NCI-H460 (cell line): ENCODE measurements at places on chromosomes 12 and 14.
A peak's percentile ranks its signal among the peaks of the same experiment; 100 is the strongest.

DNA sequence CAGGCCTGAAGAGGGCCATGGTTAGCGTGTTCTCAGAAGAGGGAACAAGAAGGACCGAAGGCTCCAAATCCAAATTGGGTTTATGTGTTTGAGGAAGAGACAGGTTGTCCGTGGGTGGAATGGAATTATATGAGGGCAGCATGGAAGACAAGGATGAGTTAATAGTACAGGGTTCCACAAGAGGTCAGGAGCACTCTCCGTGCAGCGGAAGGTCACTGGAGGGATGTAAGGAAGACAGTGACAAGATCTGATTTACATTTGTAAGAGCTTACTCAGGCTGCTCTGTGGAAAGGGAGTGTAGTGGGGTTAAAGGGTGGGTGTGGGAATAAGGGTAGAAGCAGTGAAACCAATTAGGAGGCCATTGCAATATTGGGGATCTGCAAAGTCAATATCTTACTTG, 97.0 kb downstream of the TPH2 start:
- no peak for DNase-seq

DNA sequence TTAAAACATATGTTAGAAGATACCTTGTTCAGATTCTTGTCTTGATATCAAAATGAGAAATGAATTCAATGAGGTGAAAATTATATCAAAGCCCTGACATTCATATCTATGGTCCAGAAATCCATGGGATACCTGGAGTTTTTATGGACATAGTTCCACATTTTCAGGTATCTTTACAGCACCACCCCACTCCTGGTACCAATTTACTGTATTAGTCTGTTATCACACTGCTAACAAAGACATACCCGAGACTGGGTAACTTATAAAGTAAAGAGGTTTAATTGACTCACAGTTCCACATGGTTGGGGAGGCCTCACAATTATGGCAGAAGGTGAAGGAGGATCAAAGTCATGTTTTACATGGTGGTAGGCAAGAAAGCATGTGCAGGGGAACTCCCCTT, 361.5 kb downstream of the PRKD1 start:
- DNase-seq, result no peak

- peak; percentile 93 for DNase-seq
Observed at GRCh38 chr12:25792031-25792430, 166.5 kb upstream of the RASSF8 start.

DNA sequence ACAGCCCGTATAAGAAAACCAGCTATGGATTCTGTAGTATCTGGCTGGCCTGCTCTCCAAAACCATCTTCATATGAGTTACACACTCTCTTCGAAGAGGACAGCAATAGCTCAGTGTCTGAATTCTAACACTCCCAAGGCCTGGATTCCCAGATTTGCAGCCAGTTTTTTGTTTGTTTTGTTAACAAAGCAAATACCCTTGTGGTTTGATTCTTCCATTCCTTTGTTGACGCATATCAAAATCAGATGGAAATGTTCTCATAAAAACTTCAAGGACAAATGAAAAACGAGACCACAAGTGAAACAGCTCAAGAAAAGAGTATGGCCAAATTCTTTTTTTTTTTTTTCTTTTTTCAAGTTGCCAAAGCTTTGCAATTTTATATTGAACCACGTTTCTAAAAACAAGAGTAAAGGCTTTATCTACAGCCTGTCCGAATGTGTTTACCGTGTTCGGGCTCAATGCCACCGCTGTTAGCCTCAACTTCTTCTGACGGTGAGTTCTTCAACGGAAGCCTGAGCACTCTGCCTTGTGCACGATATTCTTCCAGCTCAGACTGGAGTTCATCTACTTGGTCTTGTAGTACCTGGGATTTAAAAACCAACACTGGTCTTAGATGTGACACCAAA, 67.5 kb downstream of the NIN start:
- DNase-seq, result peak; percentile 47

DNA sequence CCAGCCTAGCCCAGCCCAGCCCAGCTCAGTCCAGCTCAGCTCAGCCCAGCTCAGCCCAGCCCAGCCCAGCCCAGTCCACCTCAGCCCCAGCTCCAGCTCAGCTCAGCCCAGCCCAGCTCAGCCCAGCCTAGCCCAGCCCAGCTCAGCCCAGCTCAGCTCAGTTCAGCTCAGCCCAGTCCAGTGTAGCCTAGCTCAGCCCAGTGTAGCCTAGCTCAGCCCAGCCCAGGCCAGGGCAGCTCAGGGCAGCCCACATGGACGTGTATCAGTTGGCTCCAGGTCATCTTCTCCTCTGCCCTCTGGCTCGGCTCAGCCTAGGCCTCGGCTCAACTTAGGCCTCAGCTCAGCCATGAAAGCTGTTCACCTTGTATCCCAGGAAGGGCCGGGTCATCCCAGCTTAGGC, 64.7 kb downstream of the TMEM121 start:
- DNase-seq, result no peak

DNA sequence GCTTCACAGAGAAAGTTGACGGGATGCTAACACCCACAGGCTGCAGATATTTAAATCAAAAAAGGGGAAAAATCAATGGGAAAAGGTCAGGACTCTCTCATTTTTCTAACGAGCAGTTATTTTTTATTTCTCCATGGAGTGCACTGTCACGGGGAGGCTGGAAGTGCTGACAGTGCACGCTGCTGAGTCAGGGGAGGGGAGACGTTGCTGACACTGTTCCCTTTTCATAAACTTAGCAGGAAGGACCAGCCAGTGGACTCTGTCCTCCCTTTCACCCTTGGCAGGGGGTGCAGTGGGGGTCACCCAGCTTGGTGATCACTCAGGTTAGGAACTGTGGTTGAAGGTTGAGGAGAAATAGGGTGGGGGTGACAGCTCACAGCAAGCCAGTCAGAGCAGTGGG, 65.6 kb upstream of the FUT8 start:
- no peak for DNase-seq

DNA sequence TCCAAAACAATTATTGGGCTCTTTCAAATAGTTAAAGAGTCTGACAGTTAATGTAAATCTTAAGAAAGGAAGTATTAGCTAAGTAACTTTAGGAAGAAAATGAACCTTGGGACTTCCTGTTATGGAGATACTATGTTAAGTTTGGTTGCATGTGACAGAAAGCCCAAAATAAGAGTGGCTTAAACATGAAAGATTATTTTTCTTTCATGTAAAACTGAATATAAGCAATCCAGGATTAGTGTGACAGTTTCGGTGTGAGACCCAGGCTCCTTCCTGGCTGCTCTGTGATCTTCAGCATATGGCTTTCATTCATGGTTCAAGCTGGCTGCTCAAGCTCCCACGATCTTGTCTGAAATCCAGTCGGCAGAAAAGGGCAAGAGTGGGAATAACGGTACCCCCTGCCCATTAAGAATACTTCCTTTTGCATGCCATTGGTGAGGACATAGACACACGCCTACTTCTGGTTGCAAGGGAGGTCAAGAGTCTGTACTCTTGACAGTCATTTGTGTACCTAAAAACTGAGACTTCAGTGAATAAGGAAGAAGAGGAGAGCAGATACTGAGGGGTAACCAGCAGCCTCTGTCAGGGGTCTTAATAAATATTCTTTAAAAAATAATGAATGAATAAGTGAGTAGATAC, 2.2 kb upstream of the RPAP3 start:
- no peak for DNase-seq

DNA sequence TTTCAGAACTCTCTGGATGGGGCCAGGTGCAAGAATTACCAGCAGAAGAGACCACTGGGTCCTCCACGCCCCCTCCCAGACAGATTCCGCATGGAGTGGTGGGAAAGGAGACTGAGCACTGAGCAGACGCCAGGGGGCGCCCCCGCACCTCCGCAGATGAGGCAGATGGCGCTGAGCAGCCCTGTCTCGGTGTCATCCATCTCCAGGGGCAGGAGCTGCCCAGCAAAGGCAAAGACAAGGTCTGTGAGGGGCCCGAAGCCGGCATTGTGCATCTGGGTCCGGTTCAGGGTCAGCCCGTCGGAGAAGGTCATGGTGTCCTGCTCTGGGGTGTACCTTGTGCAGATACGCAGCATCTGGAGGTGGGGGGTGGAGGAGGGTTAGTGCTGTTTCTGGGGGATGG, 6.3 kb upstream of the ITGB7 start:
- DNase-seq, result peak; percentile 74

- no peak for DNase-seq
Observed at GRCh38 chr12:48263617-48264016, 60.5 kb upstream of the OR10AD1 start.

GRCh38 chr12:57236925-57237595, 7.5 kb downstream of the SHMT2 start:
- no peak for DNase-seq

DNA sequence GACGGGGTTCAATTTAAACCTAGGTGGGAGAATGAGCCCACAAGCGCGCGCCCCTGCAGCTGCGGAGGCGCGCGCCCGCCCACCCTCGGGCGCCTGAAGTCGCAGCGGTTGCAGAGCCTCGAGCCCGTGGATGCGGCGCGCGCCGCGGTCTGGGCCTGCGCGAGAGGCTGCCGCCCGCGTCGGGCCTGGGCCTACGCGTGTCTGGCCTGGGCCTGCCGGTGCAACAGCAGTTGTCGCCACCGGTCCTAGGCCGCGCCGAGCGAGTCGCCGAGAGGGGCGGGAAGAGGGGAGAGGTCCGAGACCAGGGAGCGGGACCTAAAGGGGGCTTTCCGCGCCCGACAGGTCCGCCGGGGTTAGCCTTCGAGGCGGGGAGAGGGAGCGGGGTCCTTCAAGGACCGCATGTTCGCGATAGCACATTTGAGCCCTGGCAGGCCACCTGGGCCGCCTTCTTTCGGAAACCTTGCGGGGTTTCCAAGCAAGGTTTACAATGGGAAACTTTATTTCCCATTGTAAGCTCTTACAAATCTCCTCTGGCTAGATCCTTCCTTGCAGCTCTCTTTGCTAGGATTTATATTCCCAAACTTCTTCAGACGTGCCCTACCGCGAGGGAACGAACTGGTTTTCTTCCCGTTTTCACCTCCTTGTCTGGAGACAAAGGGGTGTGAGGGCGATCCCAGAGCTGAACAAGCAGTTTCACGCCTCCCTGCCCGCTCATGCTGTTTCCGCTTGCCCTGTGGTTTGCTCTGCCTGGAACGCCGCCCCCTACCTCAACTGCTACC, 6.8 kb downstream of the SIX6 start:
- DNase-seq, result no peak

DNA sequence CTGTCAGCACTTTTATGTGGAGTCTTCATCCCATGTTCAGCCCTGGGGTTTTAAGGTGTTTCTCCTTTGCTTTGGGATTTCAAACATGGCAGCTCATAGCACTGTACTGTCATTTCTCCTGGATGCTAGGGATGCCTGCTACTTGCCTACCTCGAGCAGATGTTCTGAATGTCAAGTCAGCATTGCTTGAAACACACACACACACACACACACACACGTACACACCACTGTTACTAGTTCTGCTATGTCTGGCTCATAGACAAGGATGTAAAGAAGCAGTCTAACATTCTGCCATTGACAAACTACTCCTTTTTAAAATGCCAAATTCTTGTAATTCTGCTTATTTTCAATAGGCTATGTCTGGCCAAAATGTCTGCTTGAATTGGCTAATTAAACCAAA, 72.7 kb downstream of the SAMD4A start:
- no peak for DNase-seq

DNA sequence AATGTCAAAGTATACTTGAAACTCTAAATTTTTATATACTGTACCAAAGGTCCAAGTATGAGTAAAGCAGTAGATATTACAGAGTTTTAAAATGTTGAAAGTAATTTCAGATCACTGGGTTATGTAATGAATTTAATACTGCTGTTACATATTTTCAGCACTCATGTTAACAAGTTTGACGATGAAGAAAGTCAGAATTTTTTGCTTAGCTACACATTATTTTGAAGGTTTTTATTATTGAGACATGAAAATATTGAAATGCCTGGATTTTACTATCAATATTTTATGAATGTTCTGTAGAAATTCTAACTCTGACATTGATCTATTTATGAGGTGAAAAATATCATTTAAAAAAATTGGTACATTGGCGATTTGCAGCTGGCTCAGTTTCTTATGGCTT, 1030.3 kb downstream of the FSCB start:
- no peak for DNase-seq

GRCh38 chr12:45914090-45914489, 76.3 kb downstream of the SCAF11 start:
- DNase-seq, result no peak

GRCh38 chr12:26334621-26335124, 139.3 kb downstream of the SSPN start:
- DNase-seq, result no peak

DNA sequence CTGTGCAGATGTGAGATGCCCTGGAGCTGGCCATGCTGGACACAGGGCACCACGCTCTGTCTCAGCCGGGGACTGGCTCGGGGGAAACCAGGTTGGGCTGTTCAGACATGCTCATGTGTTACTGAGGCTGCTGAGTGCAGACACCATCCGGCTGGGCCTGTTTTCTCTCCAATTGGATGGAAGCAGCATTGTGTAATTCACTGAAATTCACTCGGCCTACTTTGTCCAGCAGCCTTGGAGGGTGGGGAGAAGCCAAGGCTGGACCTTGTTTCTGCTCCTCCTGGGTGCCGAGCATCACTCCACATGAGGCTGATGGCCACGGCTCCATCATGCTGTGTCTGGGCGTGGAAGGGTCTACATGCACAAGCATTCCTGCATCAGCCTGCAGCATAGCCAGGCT, 130.7 kb downstream of the SMOC1 start:
- no peak for DNase-seq

GRCh38 chr14:99320105-99320572, 48.1 kb upstream of the BCL11B start:
- DNase-seq, result peak; percentile 56

DNA sequence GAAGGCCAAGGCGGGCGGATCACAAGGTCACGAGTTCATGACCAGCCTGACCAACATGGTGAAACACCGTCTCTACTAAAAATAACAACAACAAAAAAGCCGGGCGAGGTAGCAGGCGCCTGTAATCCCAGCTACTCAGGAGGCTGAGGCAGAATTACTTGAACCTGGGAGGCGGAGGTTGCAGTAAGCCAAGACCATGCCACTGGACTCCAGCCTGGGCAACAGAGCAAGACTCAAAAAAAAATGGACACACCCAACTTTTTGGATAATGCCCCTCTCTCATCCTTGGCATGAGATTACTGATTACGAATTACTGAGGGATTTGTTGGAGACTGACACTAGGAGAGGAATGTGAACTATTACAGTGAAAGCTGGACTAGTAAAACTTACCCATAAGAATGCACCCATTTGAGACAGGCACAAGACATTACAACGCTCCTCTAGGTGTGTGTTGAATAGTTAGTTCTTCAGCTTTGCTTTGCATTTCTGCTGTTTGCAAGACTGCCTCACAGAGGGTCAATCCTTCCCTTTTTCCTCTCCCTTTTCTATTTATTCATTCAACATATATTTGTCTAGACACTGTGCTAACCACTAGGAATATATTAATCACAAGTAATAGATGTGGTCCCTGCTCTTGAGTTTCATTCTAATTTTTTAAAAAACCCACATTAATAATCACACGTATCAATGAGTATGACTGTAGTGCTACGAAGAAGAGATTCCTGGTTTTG, 46.0 kb upstream of the OR5AU1 start:
- no peak for DNase-seq

DNA sequence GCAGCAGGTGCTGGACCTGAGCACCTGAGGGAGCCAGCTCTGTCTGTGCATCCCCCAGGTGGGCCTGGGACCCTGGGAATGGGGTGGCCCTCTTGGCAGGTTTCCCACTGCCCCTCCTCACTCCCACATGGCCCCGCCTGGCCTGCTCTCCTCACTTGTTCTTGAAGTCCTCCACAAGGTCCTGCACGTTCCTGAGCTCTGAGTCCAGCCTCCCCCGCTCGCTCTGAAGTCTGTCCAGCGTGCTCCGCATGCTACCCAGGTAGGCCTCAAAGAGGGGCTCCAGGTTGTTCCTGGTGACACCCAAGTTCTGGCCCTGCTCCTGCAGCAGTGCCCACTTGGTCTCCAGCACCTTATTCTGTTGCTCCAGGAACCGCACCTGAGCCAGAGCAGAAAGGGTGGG, 2.9 kb downstream of the KRT79 start:
- no peak for DNase-seq
